ENCODE measurements at places on chromosomes 5 and 9. TPM values are rescaled to one million over a fixed set of nuclear protein-coding genes. Genes with fewer than 3 reads are reported as not detected.

PCDH1 gene
- total RNA-seq = not detected

GRCh38 chr5:18027241-18027867 lies 393.1 kb downstream of the TAF11L14 start:
- no peaks in the 10 kb centered on the region for H3K27me3 ChIP-seq
- no peak overlapping the region for H3K27ac ChIP-seq
- DNase-seq = no peak
- no peaks in the 10 kb centered on the region for H3K36me3 ChIP-seq
- no peaks in the 10 kb centered on the region for H3K4me1 ChIP-seq

ALDH1A1 gene
- total RNA-seq = 0.30 TPM

DNA sequence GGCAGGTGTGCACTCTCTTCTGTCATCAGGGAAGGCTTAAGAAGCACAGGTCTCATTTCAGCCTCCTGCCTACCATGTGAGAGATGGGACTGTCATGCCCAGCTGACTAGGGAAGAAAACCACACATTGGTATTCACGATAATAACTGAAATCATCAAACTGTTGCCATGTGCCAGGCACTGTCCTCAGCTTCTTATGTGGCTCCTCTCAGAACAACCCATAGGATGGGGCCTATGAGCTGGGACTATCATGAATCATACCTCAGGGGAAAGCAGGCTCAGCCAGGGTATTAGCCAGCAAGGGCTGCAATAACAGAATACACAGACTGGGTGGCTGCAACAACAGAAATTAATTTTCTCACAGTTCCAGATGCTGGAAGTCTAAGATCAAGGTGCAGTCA lies 3.3 kb downstream of the AFAP1L1 start:
- no peaks in the 10 kb centered on the region for H3K36me3 ChIP-seq
- no peak for DNase-seq
- H3K4me3 ChIP-seq = no peak overlapping the region
- H3K27ac ChIP-seq = no peak overlapping the region
- H3K27me3 ChIP-seq = peaks cover 22% of the 10 kb centered on the region
- H3K4me1 ChIP-seq = peaks cover 14% of the 10 kb centered on the region

SLC25A2 gene
- total RNA-seq = 2.5 TPM

TMEM167A gene
- 35.9 TPM for total RNA-seq

DNA sequence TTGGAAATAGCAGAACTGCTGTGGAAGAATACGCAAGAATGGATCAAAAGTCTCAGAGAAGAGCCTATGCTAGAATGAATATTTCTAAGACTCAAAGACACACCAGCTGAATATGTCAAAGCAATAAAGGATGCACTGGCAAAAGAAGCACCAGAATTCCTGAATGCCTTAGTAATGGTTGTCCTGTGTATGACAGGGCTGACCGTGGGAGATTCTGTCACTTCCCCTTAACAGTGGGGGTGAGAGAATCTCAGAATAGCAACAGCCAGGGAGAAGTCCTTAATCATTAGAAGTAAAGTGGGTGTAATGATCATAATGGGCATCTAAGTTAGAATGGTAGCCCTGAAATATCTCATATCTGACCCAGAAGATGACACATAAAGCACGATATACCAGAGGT lies 14.6 kb upstream of the PRR16 start:
- DNase-seq = no peak
- H3K36me3 ChIP-seq = no peaks in the 10 kb centered on the region
- no peaks in the 10 kb centered on the region for H3K4me1 ChIP-seq
- H3K27me3 ChIP-seq = no peaks in the 10 kb centered on the region
- no peak overlapping the region for H3K27ac ChIP-seq
- no peak overlapping the region for H3K4me3 ChIP-seq

- H3K4me3 ChIP-seq = no peak overlapping the region
- no peaks in the 10 kb centered on the region for H3K4me1 ChIP-seq
- H3K36me3 ChIP-seq = peaks cover 5% of the 10 kb centered on the region
These were observed 18.7 kb downstream of the IFT74 start for GRCh38 chr9:26974927-26975326.

TAF1L gene
- 0.08 TPM for total RNA-seq

DNA sequence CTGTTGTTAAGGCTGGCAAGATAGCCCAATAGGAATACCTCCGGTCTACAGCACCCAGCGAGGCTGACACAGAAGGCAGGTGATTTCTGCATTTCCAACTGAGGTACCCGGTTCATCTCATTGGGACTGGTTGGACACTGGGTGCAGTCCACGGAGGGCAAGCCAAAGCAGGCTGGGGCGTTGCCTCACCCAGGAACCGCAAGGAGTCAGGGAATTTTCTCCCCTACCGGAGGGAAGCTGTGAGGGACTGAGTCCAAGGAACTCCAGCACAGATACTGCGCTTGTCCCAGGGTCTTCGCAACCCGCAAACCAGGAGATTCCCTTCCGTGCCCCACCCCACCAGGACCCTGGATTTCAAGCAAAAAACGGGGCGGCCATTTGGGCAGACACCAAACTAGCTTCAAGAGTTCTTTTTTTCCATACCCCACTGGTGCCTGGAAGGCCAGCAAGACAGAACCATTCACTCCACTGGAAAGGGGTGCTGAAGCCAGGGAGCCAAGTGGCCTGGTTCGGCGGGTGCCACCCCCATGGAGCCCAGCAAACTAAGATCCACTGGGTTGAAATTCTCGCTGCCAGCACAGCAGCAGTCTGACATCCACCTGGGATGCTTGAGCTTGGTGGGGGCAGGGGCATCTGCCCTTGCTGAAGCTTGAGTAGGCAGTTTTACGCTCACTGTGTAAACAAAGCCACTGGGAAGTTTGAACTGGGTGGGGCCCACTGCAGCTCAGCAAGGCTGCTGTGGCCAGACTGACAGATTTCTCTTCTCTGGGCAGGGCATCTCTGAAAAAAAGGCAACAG lies 647.2 kb downstream of the BNC2 start:
- no peaks in the 10 kb centered on the region for H3K4me1 ChIP-seq
- no peak overlapping the region for H3K4me3 ChIP-seq

DNA sequence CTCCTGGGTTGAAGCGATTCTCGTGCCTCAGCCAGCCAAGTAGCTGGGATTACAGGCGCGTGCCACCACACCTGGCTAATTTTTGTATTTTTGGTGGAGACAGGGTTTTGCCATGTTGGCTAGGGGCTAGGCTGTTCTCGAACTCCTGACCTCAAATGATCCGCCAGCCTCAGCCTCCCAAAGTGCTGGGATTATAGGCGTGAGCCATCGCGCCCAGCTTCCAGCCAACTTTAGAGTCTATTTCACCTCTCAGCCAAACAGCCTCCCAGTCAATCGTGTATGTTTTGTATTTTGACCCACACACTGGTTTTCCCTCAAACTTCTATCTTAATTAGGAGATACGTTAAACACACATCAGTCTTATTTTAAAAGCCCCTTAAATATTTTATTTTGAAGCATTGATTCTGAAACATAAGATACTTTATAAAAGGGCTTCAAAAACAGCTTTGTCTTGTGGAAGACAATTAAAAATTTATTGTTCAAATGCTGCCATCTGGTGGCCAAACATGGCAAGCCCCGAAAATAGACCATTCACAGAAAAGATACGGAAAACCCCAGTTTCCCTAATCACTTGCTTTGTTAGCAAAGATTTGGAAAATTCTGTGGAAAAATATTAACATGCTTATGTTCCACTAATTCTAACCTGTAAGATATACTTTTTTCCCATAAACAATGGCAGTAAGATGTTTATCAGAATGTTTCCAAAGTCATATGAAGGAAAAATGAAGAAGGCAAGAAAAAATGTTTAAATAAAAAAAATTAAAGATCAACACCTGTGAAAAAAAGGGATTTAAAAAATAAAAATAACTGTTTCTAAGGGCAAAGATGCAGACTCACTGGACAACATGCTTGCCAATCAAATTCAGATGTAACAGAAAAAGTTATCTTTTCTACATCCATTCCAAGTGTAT lies 33.1 kb downstream of the APTX start:
- peak; percentile 71 for DNase-seq
- no peaks in the 10 kb centered on the region for H3K27me3 ChIP-seq
- H3K36me3 ChIP-seq = no peaks in the 10 kb centered on the region
- H3K4me3 ChIP-seq = no peak overlapping the region
- no peak overlapping the region for H3K27ac ChIP-seq
- H3K4me1 ChIP-seq = no peaks in the 10 kb centered on the region

- no peaks in the 10 kb centered on the region for H3K4me1 ChIP-seq
- H3K27ac ChIP-seq = no peak overlapping the region
- no peaks in the 10 kb centered on the region for H3K27me3 ChIP-seq
These were observed 111.6 kb downstream of the ARHGAP26 start for GRCh38 chr5:142881784-142882126.

DNA sequence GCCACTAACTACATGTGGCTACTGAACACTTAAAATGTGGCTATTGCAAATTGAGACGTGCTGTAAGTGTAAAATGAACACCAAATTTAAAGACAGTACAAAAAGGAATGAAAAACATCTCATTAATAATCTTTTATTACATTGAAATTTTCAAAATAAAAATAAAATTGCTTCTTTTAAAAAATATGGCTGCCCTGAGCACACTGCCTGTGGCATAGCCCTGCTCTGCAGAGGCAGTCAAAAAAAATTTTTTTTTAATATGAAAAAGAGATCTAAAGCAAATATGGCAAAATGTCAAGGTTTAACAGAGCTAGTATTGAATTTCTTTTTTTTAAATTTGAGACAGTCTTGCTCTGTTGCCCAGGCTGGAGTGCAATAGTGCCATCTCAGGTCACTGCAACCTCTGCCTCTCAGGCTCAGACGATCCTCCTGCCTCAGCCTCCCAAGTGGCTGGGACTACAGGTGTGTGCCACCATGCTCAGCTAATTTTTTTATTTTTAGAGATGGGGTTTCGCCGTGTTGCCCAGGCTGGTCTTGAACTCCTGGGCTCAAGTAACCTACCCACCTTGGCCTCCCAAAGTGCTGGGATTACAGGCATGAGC lies 25.6 kb downstream of the CARNMT1 start:
- H3K27ac ChIP-seq = no peak overlapping the region
- peaks cover 8% of the 10 kb centered on the region for H3K36me3 ChIP-seq
- H3K4me1 ChIP-seq = peaks cover 2% of the 10 kb centered on the region
- no peak for DNase-seq
- H3K27me3 ChIP-seq = no peaks in the 10 kb centered on the region
- no peak overlapping the region for H3K4me3 ChIP-seq

PDLIM4 gene
- total RNA-seq = not detected

MLANA gene
- not detected for total RNA-seq

DND1 gene
- 3.7 TPM for total RNA-seq

CERCAM gene
- total RNA-seq = 1.3 TPM

DNA sequence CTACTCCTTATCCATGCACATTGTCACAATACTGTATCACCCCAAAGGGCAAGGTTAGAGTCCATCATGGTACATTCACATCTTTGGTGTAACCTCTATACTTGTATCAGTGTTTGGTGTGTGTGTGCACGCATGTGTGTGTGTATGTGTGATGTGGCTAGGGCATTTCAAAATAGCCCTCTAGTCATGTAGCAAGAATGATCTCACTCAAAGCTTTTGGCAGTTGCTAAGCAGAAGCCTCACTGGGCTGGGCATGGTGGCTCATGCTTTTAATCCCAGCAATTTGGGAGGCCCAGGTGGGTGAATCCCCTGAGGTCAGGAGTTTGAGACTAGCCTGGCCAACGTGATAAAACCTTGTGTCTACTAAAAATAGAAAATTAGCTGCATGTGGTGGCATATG lies 245.3 kb downstream of the ADGRV1 start:
- no peaks in the 10 kb centered on the region for H3K36me3 ChIP-seq
- H3K4me3 ChIP-seq = no peak overlapping the region
- no peak for DNase-seq
- peaks cover 2% of the 10 kb centered on the region for H3K27me3 ChIP-seq

DNA sequence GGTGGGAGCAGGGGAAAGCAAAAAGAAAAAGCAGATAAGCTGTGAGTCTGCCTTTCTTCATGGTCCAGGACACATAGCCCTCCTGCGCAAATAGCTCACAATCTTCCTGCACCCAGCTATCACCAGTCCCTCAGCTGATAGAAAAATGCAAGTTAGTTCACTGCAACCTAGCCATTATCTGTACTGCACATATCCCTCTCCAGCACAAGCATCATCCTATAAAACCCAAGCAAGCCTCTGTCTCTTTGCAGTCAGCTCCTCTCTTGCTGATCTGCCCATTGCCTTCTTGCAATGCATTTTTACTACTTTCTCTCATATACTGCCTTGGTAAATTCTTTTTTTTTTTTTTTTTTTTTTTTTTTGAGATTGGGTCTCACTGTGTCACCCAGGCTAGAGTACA lies 20.0 kb upstream of the MSANTD3 start:
- no peak for DNase-seq
- H3K4me1 ChIP-seq = peaks cover 14% of the 10 kb centered on the region
- H3K27me3 ChIP-seq = peaks cover 5% of the 10 kb centered on the region
- no peak overlapping the region for H3K27ac ChIP-seq
- no peak overlapping the region for H3K4me3 ChIP-seq

DNA sequence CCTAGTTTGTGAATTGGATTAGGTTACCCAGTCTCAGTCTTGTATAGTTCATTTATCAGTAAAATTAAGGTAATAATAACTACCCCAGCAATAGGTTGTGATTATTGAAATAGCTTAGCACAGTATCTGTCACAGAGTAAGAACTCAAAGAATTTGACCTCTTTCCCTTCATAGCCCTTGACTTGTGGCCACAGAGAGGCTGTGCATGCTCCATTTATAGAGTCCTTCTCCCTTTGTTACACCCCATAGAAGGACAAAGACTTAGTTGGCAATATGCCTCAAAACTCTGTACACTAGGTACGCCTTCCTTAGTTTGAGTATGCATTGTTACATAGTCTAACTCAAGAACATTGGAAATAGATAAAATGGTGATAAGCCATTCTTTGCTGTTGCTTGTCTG lies 257.2 kb downstream of the KCTD16 start:
- H3K4me3 ChIP-seq = no peak overlapping the region
- H3K27ac ChIP-seq = no peak overlapping the region
- DNase-seq = no peak
- H3K4me1 ChIP-seq = no peaks in the 10 kb centered on the region

- H3K4me1 ChIP-seq = peaks cover 2% of the 10 kb centered on the region
- H3K4me3 ChIP-seq = no peak overlapping the region
- no peaks in the 10 kb centered on the region for H3K27me3 ChIP-seq
- H3K27ac ChIP-seq = no peak overlapping the region
- no peaks in the 10 kb centered on the region for H3K36me3 ChIP-seq
- no peak for DNase-seq
These were observed 289.8 kb upstream of the ANKRD55 start for GRCh38 chr5:56522960-56523359.

FRMPD1 gene
- total RNA-seq = not detected

SLC1A3 gene
- not detected for total RNA-seq

- H3K27me3 ChIP-seq = peaks cover 59% of the 10 kb centered on the region
- H3K4me3 ChIP-seq = no peak overlapping the region
- no peak for DNase-seq
These were observed 44.7 kb downstream of the GAS1 start for GRCh38 chr9:86902586-86902985.

- no peak overlapping the region for H3K4me3 ChIP-seq
- H3K4me1 ChIP-seq = no peaks in the 10 kb centered on the region
- H3K27ac ChIP-seq = no peak overlapping the region
- H3K36me3 ChIP-seq = peaks cover 83% of the 10 kb centered on the region
These were observed 41.6 kb upstream of the ZNF300 start for GRCh38 chr5:150946351-150946905.

Measured in naive thymus-derived CD8-positive, alpha-beta T cell (primary cell).